ENCODE measurements at places on chromosomes 1 and 21.

DNA sequence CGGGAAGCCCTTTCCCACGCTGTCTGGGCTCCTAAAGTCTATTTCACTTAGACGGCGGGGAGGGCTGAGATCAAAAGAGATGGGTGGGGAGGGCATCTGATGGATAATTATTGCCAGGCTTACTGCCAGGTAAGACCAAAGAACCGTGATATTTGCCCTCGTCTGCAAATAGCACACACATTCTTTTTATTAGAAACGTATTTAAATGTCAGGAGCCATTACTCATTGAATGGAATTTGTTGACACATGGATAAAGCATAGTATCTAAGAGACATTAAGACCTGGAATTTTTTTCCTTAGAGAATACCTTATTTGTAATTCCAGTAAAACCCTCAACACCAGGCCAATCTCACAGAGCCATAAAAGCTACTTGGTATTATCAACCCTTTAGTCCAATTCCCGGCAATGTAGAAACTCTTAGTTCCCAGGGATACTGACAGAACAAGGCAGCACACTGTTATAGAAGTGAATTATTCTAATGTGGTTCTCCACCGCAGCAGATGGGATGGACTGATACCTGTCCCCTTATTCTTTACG is 10.6 kb downstream of the URB1 start:
- no peak for DNase-seq

- DNase-seq: no peak
These were observed 83.4 kb downstream of the VPS26C start for GRCh38 chr21:37183749-37184148.

GRCh38 chr1:71502006-71502405 is 421.2 kb upstream of the ZRANB2 start:
- no peak for DNase-seq

GRCh38 chr1:72724951-72725861 is 442.9 kb upstream of the NEGR1 start:
- peak; percentile 66 for DNase-seq

DNA sequence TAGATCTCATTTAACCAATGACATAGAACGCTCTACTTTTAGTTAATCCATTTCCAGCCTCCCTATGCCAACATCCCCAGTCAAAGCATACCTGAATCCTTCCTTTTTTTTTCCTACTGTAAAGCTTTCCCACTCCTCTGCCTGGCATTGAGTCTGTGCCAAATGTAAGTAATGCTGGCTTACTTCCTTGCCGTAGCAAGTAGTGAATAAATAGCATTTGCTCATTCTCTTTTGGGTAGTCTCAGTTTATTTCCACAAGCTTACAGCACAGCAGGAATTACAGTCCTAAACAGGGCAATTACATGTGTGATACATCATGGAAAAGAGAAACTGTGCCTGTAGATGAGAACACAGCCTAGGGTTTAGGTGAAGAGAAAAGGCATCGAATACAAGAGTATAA is 352.6 kb upstream of the NEGR1 start:
- no peak for DNase-seq

DNA sequence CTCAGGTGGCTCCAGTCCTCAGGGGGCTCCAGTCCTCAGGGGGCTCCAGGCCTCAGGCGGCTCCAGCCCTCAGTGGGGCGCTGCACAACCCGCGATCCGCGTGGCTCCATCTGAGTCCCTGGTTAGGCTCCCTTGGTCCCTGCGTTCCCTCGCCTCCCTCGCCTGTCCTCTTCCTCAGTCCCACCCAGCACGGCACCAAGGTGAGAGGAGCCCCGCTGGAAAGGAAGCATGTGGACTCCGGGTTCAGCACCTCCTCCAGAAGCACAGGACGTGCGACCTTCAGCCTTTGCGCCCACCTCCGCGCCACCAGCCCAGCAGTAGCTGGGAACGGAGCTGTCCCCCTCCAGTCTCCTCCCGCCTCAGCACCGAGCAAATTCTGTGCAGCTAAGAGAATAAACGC is 8.1 kb upstream of the OR2M5 start:
- no peak for DNase-seq

- DNase-seq: no peak
These were observed 43.6 kb downstream of the OLFML3 start for GRCh38 chr1:114022877-114023276.

DNA sequence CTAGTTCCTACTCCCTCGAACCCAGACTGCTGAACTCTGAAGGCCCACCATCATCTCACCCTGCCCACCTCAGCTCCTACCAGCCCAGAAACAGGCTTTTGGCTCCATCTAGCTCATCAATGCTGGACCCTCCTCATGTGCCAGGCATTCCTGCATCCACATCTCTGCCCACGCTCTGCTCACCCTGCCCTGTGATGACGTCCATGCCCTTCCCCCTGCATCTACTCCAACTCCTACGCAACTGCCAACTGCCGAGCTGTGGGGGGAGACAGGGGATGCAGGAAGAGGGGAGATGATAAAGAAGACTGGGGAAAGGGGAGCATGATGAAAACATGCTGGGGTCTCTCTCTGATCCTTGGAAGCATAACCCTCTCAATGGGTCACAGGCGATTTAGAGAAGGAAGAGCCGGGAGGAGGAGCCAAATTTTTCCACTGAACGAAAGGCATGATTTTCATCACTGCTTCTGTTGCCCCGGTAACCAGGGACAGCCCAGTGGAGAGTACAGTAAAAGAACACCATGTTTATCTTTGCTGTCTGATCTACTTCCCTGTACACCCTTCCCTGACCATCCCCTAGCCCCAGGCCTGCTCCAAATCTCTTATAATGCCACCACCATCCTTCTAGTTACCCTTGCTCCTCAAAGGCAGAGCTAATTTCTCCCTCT is 44.3 kb downstream of the CD34 start:
- DNase-seq: no peak
